CD4-positive, alpha-beta T cell treated with Interferon alpha-2 for 1 hour (primary cell): ENCODE measurements at places on chromosomes 12 and 14.

DNA sequence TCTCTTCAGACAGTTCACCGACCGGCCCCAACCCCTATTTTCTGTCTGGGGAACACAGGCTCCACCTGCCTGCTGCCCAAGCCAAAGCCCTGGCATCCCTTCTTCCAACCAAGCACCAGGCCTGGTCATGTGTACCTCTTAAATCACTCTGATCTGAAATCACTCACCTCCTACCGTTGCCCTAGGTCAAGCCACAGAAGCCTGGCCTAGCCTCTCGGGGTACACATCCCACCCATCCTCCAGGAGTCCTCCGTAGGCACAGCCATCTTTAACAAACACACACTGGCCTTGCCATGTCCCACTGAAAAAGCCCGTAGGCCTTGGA is 81.8 kb downstream of the IRF2BPL start:
- no peak for DNase-seq

GRCh38 chr14:64417771-64418125 is 29.6 kb downstream of the MTHFD1 start:
- DNase-seq, result no peak

DNA sequence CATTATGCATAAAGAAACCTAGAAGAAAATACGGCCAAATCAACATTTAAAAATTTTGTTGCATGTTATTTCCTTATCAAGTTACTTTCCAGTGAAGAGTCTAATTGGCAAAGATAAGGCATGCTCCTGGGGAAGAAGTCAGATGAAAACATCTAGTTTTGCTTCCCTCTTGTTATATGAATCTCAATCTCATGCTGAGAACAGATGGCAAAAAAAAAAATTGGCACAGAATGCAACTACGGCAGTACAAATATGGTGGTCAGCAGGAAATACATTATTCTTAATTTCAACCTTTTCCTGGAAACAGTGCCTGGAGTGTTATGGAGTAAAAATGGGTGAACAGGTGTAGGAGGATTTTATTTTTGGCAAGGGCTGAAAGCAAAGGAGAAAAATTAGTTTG is 32.8 kb downstream of the HECTD4 start:
- no peak for DNase-seq

- no peak for DNase-seq
Observed at GRCh38 chr14:72742118-72742837, 151.6 kb downstream of the DPF3 start.

DNA sequence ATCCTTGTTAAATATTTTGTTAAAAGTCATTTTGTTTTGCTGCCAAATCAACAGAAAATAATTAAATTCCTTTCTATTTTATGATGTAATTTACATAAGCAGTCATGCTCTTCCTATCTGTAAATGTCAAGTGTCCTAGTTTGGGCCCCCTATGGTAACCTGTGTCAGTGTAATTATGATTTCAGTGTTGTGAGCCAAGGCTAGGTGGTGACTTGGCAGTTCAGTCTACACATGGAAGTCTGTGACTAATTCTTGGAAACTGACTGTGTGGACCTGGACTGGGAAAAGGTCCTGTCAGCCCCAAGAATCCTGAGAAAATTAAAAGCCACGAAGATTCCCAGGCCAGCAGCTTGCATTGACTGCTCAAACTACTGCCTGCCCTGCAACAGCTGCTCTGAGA is 371.0 kb downstream of the FUT8 start:
- no peak for DNase-seq

- no peak for DNase-seq
Observed at GRCh38 chr12:14824012-14824634, 10.1 kb upstream of the SMCO3 start.

DNA sequence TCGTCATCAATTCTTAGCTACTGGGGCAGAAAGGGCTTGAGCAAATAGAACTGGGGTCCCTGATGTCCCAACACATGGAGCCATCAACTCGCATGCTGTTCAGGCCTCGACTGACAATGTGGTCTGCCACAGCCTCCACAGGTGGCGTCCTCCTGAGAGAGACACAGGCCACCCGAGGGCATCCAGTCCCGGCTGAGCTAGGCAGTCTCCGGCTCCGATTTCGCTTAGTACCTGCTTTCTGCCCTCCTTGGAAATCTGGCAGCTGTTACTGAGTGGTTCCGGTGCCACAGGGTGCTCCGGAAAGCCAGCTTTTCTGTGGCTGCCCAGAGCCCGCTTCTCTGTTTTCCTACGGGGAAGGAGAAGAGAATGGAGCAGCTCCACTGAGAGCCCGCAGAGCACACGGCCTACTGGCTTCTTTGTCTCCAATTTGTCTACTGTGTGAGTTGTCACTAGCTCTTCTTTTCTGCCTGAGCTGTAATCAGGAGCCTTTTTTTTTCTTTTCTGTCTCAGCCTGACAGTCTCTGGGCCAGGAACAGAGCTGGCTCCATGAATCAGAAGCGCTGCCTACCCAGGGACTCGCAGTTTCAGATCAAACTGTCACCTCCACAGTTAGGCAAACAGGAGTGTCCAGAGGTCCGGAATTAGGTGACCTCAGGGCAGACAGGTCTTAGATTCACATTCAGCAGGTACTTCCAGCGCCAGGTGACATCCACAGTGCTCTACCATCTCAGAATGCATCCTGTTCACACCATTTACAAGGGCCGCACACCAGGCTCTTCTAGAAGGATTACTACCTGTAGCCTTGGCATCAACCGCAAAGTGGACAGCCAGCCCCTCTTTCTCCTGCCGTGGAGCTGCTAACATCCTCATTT is 73.3 kb downstream of the MOK start:
- DNase-seq, result no peak

GRCh38 chr12:12561371-12562015 is 1.2 kb downstream of the DUSP16 start:
- DNase-seq, result peak; percentile 68

- DNase-seq, result no peak
Observed at GRCh38 chr12:15453613-15454012, 131.3 kb downstream of the PTPRO start.

DNA sequence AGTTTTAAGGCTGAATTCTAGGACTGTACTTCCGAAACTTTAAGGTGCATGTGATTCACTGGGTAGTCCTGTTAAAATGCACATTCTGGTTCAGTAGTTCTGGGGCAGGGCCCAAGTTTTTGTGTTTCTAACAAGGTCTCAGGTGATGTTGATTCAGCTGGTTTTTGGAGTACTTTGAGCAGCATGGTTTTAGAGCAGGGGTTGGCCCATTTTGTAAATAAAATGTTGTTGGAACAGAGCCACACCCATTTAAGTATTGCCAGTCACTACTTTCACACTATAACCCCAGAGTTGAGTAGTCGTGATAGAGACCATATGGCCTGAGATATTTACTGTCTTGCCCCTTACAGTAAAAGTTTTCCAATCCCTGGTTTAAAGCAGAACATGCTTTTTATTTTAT is 111.3 kb downstream of the SYNE2 start:
- no peak for DNase-seq

DNA sequence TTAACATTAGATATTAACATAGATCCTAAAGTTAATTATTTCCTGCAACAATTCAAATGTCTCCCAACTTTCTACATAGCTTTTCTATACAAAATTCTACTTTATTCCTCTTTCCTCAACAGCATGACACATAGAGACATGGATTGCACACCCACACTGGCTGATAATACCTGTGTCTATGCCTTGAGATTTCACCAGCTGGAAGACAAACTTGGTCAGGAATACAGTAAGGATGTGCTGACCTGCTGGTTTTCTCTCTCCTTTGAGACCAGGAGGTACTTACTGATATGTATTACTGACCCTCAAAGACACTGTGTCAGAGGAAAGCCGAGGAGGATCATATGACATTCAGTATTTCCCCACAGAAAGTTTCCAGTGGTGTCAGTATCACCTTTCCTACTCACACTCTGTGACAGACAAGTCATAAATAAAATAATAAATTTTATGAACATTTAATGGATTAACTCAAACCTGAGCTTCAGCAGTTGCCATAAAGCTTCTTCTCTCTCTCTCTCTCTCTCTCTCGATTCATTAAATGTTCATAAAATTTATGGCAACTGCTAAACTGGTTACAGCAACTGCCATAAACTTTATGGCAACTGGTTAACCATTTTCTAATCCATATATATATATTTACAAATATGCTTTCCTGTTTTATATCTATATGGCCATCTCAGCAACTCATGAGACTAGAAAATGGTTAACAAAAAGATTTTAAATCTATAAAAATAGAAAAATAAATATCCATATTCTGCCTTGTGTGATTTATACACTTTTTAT is 22.7 kb downstream of the EIF2S3B start:
- no peak for DNase-seq

- DNase-seq, result no peak
Observed at GRCh38 chr14:32205554-32205953, 2.5 kb upstream of the RNU6-8 start.

DNA sequence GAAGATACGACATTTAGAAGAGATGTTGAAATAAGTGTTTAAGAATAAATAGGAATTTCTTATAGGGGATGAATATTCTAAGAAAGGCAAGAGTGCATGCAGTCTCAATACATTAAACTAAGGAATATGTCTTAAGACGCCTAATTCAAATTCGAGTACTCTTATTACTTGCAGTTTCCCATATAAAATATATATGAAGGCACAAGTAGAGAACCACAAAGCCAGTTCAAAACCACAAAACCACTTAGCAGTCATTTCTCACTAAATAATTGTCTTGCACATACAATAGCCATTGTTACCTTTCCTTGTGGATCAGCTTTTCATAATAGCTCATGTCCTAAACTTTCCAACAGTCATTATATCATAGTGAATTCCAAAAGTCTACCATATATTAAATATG is 91.0 kb upstream of the MON2 start:
- DNase-seq, result no peak

GRCh38 chr12:91562476-91562875 is 379.9 kb upstream of the DCN start:
- DNase-seq, result peak; percentile 68

GRCh38 chr12:105736498-105736897 is 402.3 kb downstream of the NUAK1 start:
- DNase-seq, result no peak

GRCh38 chr12:77064896-77065360 is 441 bp downstream of the E2F7 start:
- no peak for DNase-seq

GRCh38 chr12:130540376-130540775 is 175.7 kb downstream of the RIMBP2 start:
- DNase-seq, result no peak

DNA sequence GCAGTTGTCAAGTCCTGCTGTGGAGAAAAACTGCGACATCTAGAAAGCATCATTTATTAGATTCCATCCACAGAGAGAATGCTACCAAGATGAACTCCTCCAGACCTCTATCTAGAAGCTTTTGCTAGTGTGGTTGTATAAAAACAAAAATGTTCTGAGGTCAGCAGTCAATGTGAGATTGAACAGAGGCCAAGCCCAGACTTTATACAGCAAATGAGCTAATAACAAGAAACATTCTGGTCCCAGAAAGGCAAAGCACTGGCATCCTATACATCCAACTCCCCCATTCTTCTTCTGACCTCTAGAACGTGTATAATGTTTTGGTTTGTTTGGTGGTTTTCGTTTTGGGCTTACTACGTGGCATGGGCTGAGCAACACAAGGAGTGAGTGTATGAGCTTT is 26.7 kb upstream of the RIN3 start:
- DNase-seq, result no peak

- no peak for DNase-seq
Observed at GRCh38 chr14:105260959-105261358, 12.6 kb downstream of the BTBD6 start.

GRCh38 chr14:39246618-39247017 is 12.9 kb downstream of the MIA2 start:
- DNase-seq, result no peak

GRCh38 chr14:39230416-39231035 is 3.2 kb upstream of the MIA2 start:
- DNase-seq, result no peak

DNA sequence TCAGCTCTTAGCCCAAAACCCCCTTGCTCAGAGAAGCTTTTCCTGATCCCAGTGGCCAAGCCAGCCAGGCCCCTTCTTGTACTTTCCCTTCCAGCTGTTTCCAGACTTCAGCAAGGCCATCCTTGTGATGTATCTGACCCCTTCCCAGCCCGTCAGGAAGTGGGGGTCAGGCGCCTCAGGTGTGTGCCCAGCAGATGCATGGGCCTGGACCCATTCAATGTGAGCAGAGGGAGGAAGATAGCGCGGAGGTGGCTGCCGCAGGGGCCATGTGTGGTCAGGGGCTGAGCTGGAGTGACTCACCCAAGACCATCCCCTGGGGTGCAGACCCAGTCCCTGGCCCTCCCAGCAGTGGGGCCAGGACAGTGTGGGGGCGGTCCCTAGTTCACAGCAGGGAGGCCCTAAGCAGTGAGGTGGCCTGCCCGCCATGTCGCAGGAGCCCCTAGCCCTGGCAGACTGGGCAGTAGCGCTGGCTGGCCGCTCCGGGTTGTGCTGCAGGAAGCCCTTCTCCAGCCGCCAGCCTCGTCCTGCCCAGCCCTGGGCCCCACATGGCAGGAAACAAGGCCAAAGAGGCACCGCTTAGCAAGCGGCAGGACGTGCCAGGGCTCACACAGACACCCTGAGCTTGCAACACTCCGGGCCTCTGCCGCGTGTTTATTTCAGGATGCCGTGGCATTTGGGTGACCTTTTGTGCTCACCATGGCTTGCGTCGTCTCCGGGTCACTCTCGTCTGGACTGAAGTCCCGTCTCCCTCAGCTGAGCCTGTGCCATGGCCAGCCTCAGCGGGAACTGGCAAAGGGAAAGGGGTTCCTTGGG is 12.0 kb downstream of the ADSS1 start:
- DNase-seq, result peak; percentile 20

GRCh38 chr14:39812532-39813320 is 380.5 kb upstream of the FBXO33 start:
- DNase-seq, result no peak

GRCh38 chr14:64955297-64955696 is 12.8 kb upstream of the GPX2 start:
- DNase-seq, result no peak

DNA sequence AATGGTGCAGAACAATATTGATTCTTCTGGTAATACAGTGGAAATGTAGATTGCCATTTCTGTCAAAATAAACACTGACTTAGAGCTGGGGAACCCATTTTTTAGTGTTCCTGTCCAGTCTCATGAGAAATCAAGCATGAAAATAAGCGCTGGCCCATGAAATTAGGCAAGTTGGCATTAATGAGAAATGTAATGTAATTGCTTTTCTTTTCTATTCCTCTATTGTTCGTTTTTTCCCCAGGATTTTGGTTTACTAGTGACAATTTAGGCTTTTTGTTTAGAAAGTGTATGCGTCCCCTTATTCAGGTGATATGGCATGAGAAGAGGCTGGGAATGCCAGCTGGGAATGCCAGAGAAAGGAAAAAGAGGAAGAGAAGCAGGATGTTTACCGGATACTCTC is 64.4 kb upstream of the KICS2 start:
- DNase-seq, result no peak

- no peak for DNase-seq
Observed at GRCh38 chr12:109686523-109686922, 27.1 kb upstream of the FAM222A start.

DNA sequence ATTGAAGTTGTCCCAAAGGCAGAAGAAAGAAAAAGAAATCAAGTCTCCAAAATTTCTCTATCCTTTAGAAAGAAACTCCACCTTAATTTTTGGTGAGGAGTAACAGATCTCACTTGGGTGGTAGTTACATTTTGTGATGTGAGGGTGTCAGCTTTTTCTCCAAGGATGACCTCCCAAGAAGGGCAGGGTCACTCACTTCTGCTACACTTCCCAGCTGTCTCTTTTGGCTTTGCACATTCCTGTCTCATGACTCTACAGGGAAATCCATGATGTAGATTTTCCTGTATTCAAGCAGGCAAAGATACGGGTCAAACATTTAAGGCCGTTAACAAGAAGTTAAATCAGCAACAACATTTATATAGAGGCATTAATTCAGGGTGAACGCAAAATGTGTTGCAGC is 1016.4 kb downstream of the NRXN3 start:
- DNase-seq, result no peak

- no peak for DNase-seq
Observed at GRCh38 chr12:4206470-4206869, 67.1 kb upstream of the CCND2 start.
